ENCODE measurements at places on chromosomes 12 and 14. TPM values are rescaled to one million over a fixed set of nuclear protein-coding genes. Genes with fewer than 3 reads are reported as not detected.

Gene GLT8D2
- total RNA-seq, result 1.9 TPM

Gene PPP2R5E
- total RNA-seq, result 22.5 TPM

Gene ERBB3
- 209 TPM for total RNA-seq

Gene POU6F1
- total RNA-seq, result 8.1 TPM

Gene TOMM20L
- total RNA-seq, result not detected

Gene NOVA1
- 3.0 TPM for total RNA-seq

Gene CABP1
- 0.94 TPM for total RNA-seq

Gene OR4K14
- not detected for total RNA-seq

Gene SLC25A47
- not detected for total RNA-seq

Gene CLEC7A
- total RNA-seq, result 14.1 TPM

All from lower leg skin (tissue), 4 donors.